ENCODE measurements at places on chromosomes 1 and 21.

GRCh38 chr21:26461500-26461899 lies 111.6 kb downstream of the CYYR1 start:
- no peak for DNase-seq

GRCh38 chr1:83625646-83626045 lies 373.3 kb downstream of the TTLL7 start:
- no peak for DNase-seq

DNA sequence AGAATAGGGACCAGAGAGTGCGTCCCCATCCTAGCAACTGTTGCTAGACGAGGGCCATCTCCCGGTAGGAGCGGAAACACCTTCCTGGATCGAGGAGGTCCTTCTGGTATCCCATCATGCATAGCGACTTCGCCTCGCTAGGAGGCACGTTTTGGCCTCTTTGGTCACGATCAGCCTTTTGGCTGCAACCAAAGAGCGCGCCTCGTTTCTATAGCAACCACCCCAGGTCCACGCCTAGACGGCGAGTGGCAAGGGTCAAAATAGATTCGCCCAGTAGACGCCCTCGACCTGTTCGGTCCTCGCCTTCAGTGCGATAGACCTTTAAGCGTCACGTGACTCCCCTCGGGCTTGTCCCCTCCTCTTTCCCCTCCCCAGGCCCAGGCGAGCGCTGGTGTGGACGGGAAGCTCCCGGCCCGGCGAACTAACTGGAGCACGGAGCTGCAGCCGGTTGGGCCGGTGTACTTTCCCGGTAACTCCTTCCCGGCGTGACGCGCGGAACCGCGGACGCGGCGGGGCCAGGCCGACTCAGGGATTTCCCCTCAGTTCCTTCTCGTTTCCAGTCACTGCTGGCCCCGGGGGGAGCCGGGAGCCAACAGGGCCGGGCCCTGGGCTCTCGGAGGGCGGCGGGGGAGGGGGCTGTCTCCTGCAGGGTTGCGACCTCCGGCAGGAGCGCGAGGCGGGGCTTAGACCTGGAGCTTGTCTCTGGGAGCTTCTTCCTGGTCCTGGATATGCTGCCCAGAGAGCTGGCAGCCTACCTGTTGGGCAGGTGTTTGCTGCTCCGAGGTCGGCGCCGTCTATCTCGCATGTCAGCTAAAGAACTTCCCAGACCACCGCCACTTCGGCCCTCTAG lies at the start of gene DNAJC16:
DNAJC16 (plus strand) TSS at position 359 of the 850 bp plus-strand sequence. CDS start 2,258 bp downstream, outside the sequence.
- peak; percentile 100 for DNase-seq

DNA sequence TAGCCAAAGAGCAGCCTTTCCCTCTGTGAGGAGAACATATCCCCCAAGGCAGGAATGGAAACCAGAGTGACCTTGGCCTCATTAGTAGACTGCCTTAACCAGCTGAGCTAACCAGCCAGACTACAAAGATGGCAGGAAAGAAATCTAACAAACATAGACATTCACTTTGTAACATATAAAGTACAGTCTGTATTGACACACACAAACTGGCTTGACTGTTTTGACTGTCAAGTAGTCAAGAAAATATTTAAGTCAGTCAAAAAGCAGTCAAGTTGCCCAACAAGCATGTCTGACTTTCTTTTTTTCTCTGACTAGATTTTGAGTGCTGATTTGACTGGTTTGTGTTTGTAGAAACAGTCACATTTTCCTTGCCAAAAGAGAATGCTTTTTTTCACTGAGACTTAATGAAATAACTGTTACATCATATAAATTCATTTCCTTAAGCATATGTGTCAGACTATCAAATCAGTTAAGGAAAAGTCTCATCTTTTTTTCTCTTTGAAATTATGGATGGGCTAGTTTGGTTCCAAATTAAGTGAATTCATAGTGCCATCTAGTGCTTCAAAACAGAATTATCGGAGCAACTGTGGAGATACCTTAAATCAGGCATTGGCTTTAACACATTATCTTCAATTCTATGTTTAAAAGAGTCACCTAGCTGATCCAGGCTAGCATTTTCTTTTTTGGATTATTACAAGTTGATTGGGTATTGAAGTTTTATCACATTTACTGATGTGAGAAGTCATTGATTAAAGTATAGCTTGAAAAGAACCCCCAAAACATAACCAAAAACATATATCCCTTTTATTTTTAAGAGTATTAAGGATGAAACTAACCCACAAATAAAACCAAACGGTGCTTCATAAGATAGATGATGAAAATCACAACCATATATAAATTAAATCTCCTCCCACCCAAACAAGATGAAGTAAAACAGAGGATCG lies 75.0 kb downstream of the ATP6V1G3 start:
- peak; percentile 73 for DNase-seq

- no peak for DNase-seq
These were observed 11.9 kb upstream of the PLXNA2 start for GRCh38 chr1:208256091-208256490.

GRCh38 chr1:229158341-229158921 lies 112.5 kb upstream of the RAB4A start:
- DNase-seq, result no peak

DNA sequence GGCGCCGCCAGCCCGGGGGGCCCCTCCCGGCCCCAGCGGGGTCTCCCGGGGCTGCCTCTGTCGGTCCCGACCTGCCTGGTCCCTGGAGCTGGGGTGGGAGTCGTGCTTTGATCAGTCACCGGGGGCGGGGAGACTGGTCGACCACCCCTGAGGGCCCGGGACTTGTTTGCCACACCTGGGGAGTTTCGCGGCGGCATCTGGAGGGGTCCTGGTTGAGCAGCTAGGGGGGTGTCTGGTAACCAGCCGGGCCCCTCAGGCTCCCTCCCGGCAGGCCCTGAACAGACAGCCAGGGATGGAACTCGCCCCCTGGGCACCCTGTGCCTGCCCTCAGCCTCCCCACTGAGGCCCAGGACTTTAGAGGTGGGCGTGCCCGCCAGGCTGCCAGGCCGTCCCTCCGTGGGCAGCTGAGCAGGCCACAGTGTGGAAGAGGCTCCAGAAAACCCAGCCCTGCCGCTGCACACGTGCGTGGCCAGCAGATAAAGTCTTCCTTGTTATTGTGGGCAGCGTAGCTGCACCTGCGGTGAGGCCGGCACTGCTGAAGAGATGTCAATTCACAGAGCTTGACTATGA lies 13.3 kb upstream of the SAMD11 start:
- no peak for DNase-seq

DNA sequence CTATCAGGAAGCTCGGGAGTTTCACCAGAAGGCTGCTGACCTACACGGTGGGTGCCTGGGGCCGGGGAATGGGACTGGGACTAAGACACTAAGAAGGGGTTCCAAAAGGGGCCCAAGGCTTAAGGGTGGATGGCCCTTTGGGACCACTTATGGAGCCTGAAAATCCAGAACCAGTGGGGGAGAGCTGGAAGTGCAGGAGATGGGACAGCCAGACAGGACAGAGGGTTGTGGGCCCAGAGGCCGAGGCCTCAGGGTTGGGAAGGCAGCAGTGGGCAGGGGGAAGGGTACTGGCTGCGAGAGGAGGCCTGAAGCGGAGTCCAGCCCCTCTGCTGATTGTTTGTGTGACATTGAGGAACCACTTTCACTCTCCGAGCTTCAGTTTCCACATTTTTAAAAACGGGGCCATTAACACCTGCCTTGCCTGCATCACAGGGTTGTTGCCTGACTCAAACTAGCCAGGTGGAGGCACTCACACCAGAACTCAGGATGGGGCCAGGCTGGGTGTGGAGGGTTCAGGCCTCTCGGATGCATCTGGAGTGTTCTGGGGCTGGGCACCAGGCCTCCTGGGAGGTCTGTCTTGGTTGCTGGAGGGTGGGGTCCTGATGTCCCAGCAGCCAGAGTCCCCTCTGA lies 3.0 kb downstream of the TTC24 start:
- no peak for DNase-seq

DNA sequence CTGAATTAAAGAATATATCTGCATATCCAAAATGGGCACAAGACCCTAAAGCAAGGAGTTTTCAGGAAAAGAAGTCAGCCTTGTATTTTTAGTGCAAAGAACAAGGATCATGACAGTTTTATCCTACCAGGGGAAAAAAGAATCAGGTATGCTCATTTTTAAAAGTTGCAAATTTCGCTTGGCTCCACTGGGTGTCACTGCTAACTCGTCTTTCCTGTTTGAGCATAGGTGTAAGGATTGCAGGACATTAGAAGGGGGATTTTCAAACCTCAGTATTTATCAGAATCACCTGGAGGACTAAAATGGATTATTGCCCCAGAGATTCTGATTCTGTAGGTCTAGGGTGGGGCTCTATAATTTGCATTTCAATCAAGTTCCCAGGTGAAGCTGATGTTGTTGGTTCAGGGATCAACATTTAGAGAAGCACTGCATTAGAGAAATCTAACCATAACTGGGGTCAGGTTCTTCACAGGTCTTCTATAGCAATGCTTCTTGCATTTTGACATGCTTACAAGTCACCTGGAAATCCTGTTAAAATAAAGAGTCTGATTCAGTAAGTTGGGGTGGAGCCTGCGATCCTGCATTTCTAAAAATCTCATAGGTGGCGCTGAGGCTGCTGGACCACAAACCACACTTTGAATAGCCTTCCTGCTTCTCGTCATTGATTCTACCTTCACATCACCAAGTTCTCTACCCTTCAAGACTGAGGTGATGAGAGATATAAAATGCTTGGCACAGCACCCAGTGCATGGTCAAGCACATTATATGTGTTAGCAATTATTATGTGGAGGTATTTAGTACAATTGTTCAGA lies 39.6 kb downstream of the NUF2 start:
- DNase-seq, result peak; percentile 7
